ENCODE measurements at places on chromosomes 5 and 9. TPM values are rescaled to one million over a fixed set of nuclear protein-coding genes. Genes with fewer than 3 reads are reported as not detected.

Gene FAM153A
- total RNA-seq = 3.2 TPM

DNA sequence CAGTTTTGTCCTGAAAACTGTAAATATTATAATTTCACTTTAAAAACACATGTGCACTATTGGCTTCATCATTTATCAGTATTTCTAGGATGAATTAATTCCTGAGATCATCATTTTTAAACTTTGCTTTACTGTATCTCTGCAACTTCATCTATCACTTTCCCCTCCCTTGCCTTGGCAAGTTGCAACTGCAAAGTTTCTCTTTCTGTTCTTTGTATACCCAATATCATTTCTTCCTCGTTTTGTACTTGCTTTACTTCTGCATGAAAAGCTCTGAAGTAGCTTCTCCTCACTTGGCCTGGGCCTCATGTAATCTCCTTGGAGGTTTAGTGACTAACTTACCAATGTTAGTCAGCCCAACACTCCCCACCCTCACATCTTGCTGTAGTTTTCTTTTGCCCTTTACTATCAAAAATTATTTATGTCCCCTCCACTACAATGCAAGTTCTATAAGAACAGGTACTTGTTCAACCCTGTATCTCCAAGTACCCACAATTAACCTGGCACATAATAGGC lies 12.8 kb downstream of the C5orf63 start:
- no peak for DNase-seq
- no peaks in the 10 kb centered on the region for H3K36me3 ChIP-seq
- H3K4me3 ChIP-seq = no peak overlapping the region
- no peaks in the 10 kb centered on the region for H3K4me1 ChIP-seq
- no peak overlapping the region for H3K27ac ChIP-seq

DNA sequence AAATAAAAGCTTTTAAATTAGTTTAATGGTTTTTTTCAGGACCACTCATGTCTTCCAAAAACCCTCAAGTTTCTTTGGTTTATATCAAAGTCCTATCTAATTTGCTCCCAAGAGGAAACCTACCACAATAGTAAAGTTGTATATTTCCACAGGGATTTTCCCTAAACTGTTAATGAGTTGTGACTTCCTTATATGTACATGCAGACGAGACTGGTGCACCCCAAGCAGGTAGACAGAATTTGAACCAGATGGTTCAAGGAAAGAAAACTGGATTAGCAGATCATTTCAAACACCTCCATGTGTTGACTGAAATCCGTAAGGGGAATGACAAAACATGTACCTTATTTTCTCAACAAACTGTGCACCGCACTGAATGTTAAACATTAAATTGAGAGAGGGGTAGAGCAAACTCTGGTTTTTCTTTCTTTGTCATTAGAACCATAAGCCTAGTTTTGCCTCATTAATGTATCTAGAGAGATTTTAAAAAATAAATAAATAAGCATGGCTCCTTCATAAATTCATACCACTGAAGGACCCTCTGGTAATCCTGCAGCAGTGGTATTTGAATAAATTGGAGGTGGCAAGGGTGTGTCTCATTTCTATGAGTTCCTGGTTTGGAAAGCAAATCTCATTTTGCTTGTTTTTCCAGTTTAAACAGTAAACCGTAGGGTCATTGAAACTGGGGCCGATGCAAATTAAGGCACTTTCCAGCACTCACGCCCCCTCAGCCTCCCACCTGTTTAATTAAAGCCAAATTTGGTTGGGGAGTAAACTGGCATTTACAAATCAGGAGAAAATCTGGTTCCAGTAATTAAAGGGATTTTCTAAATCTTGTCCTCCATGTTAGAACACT lies 51.1 kb downstream of the ENC1 start:
- no peak for DNase-seq
- H3K27me3 ChIP-seq = no peaks in the 10 kb centered on the region
- no peaks in the 10 kb centered on the region for H3K4me1 ChIP-seq
- H3K36me3 ChIP-seq = no peaks in the 10 kb centered on the region
- H3K27ac ChIP-seq = no peak overlapping the region

Gene ZNF608
- 15.5 TPM for total RNA-seq

- H3K27ac ChIP-seq = no peak overlapping the region
- no peaks in the 10 kb centered on the region for H3K4me1 ChIP-seq
- H3K27me3 ChIP-seq = no peaks in the 10 kb centered on the region
These were observed 9.6 kb downstream of the PSIP1 start for GRCh38 chr9:15501179-15501578.

Gene FOXD4L4
- not detected for total RNA-seq

- DNase-seq = peak; percentile 71
- H3K27me3 ChIP-seq = no peaks in the 10 kb centered on the region
- peaks cover 13% of the 10 kb centered on the region for H3K4me1 ChIP-seq
- H3K36me3 ChIP-seq = no peaks in the 10 kb centered on the region
These were observed 48.7 kb downstream of the RUSC2 start for GRCh38 chr9:35538361-35539234.

Gene OBP2B
- total RNA-seq = not detected

DNA sequence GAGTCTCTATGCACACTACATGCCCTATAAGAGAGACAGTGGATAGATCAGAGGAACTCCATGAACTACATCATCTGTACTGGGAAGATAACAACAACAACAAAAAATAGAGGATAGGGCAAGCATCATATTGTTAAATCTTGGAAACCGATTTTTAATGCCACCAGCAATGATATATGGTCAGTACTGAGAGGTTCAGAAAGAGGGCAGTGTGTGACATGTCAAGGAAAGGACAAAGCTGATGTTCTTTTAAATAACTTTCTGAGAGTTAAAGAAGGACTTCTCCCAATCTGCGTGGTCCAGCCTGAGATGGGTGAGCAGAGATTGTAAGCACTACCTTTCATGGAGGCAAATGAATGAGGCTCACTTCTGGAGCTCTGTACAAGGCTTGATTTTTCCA lies 62.0 kb upstream of the PHF24 start:
- DNase-seq = no peak
- no peak overlapping the region for H3K27ac ChIP-seq
- no peaks in the 10 kb centered on the region for H3K36me3 ChIP-seq
- no peak overlapping the region for H3K4me3 ChIP-seq
- peaks cover 11% of the 10 kb centered on the region for H3K27me3 ChIP-seq
- no peaks in the 10 kb centered on the region for H3K4me1 ChIP-seq

DNA sequence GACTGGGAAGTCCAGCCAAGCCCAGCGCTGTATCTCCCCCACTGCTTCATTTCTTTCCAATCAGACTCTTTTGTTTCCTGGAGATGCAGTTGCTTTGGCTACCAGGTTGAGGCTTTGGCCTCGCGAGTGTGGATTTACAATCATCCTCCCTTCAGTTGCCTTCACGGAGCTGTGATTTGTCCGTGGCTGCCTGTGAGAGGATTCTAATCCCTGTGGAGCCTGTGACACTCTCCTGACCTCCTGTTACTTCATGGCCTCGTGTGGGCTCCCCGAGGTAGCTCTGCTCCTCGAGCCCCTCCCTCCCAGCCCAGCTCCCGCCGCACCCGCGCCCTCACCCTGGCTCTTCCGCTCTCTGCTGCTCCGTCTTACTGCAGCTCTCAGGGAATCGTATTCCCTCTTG lies 107.2 kb upstream of the STC2 start:
- no peak overlapping the region for H3K4me3 ChIP-seq
- H3K27me3 ChIP-seq = no peaks in the 10 kb centered on the region
- no peaks in the 10 kb centered on the region for H3K36me3 ChIP-seq
- H3K27ac ChIP-seq = no peak overlapping the region

DNA sequence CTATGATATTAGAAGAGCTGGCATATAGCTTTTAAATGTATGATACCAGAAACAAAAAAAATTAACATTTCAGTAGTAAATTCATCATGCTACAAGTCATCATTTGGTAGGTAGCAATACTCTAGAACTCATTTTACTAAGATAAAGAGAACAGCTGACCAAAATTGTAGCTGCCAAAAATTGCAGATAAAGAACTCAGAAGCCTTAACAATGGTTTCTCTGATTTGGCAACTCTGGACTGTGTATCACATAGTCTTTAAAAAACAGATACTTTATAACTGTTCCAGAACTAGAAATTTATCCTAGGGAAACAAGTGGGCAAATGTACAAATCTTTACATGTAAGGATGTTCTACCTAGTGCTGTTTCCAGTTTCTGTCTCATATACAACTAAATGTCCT lies 33.9 kb downstream of the ZFR start:
- no peak overlapping the region for H3K27ac ChIP-seq
- H3K27me3 ChIP-seq = no peaks in the 10 kb centered on the region
- peaks cover 13% of the 10 kb centered on the region for H3K4me1 ChIP-seq
- no peak for DNase-seq
- H3K4me3 ChIP-seq = no peak overlapping the region

DNA sequence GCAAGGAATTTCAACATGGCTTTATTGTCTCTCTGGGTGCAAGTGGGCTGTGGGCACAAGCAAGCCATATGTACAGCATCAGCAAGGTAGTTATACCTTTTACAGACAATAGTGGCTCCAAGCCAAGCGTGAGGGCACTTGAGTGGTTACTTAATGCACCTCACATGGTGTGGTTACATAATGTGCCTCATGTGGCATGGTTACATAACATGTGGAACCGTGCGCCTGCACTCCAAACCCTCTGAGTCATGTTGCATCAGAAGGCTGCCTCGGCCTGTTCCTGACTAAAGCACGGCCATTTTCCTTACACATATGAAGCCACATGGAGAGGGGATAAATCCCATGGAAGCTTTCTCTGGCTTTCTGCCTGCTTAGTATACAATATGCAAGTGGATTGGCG lies 150.9 kb downstream of the OSTF1 start:
- no peak overlapping the region for H3K27ac ChIP-seq
- H3K27me3 ChIP-seq = no peaks in the 10 kb centered on the region
- H3K4me3 ChIP-seq = no peak overlapping the region
- H3K36me3 ChIP-seq = no peaks in the 10 kb centered on the region
- no peaks in the 10 kb centered on the region for H3K4me1 ChIP-seq

DNA sequence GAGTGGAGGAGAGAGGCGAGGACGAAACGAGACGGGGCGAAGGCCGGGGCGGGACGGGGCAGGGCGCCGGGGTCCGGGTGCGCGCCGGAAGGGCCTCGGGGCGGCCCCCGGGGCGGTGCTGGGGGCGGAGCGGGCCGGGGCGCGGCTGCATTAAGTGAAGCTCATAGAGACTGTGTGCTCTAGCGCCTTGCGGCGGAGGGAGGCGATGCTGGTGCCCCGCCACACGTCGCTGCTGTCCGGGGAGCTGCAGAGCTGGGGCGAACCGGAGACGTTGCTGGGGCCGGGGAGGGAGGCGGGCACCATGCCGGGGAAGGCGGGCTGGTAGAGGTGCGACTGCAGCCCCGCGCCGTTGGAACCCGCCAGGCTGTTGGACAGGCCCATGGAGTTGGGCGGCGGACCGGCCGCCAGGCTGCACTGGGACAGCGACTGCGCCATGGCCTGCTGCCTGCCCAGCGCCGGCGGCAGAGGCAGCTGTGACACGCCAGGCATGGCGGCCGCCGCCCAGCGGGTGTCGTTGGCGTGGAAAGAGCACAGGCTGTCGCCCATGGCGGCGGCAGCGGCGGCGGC lies 8.3 kb downstream of the OTP start:
- peaks cover 9% of the 10 kb centered on the region for H3K4me1 ChIP-seq
- peak overlapping the region; percentile 56 for H3K4me3 ChIP-seq
- H3K27me3 ChIP-seq = peaks cover 97% of the 10 kb centered on the region
- H3K27ac ChIP-seq = no peak overlapping the region
- peak; percentile 29 for DNase-seq

Data from adrenal gland (tissue), 19 donors.